D341Med (cell line): ENCODE measurements at places on chromosomes 6 and 20.
A peak's percentile ranks its signal among the peaks of the same experiment; 100 is the strongest.

DNA sequence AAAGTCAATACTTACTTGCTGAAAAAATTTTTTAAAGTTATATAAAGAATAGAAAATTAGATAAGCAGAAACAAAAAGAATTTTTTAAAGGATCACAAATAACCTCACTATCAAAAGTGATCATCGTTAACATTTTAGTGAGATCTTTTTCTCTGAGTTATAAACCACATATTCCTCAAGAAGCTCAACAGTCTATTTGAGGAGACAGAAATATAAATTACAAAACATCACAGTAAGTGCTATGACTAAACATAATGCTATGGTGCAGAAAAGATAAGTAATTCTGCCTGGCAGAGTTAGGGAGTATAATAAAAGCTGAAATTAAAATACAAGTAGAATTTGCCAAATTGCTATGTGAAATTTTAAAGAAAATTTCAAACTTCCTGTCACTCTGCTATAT, 226.7 kb downstream of the LMBRD1 start:
- no peak for DNase-seq

- DNase-seq: no peak
Measured at GRCh38 chr6:45493761-45494160, 116.0 kb upstream of the SUPT3H start.

DNA sequence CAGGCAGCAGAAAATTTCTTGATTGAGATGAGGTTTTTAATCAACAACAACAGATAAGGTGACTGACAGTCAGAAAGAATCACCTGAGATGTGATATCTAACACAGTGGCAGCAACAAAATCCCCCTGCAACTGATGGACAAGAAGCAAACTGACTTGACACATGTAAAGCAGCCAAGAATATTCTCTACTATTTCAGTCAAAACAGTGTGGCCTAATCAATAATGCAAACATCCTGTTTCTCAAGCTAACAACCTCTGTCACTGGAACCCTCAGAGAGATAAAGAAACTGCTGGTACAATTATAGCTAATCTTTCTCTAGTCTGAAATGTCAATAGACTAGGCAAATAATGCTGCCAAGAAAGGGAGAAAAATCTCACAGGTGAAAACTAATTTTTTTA, 4.6 kb upstream of the CGA start:
- DNase-seq: no peak

DNA sequence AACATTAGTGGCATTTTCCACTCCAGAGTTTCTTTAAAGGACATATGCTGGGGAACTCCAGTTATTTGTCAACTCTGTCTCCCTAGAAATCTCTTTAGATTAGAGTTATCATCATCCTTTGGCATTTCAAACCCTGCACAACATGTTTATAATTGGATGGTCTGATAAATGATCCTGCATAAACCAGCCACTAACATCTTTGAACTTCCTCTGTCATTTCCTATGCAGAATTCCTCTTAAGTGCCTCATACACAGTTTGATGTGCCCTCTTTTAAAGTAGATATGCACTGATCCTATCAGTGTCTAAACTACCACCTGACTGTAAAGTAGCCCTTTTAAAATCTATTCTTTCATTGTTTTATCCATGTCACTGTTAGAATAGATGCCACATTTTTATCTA, 306.3 kb upstream of the IRAK1BP1 start:
- DNase-seq: no peak

GRCh38 chr20:32969356-32970114, 34.7 kb downstream of the SUN5 start:
- DNase-seq: peak; percentile 24

DNA sequence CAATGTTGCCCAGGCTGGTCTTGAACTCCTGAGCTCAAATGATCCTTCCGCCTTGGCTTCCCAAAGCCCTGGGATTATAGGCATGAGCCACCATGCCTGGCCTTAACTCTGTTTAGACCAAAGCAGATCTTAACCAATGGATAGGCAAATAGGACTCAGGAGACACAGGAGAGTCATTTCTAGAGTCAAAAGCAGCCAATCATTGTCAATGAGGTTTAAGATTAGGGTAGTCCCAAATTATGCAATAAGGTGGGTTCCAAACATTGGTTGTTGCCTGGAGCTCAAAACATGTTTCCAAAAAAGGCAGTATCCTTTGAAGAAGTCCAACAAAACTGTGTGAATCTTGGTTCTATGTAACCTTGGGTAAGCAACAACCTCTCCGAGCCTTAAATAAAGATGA, 95.7 kb upstream of the JARID2 start:
- no peak for DNase-seq

DNA sequence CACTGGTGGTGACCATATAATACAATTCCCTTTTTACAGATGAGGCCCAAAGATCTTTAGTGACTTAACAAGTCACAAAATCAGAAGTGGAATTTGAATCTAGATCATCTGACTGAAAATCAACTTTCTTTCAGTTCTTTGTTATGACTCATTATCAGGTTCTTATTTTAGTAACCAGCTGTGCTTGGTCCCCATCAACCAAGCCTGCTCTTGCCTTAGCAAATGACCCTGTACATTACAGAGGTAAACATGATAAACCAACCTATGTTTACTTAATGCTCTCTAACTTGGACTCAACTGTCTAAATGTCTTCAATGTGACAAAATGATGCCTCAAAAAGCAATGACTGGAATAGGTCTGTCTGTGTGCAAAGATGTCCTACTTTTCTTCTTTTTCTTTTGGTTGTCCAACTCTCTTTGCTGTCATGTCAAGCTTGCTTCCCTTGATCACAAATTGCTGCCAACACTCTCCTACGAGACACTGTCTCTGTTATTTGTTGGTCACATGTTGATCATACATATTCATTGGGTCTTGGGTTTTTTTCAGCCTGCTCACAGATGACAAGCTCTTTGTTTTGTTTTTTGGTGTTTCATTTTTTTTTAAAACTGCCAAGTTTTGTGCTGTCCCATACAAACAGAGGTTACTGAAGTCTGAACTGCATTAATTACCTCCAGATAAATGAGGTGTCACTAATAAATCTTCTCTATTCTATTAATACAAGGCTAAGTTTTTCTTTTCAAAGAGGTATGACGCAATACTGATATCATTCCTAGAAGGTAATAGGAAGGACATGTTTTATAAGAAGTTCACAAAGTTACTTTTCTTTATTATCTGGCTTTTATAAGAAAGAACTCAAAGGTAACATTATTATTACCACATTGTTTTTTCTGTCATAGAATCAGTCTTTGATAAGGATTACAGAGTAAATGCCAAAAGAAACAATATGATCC, 62.2 kb upstream of the PLN start:
- no peak for DNase-seq

GRCh38 chr6:68313911-68314310, 321.2 kb upstream of the ADGRB3 start:
- no peak for DNase-seq

DNA sequence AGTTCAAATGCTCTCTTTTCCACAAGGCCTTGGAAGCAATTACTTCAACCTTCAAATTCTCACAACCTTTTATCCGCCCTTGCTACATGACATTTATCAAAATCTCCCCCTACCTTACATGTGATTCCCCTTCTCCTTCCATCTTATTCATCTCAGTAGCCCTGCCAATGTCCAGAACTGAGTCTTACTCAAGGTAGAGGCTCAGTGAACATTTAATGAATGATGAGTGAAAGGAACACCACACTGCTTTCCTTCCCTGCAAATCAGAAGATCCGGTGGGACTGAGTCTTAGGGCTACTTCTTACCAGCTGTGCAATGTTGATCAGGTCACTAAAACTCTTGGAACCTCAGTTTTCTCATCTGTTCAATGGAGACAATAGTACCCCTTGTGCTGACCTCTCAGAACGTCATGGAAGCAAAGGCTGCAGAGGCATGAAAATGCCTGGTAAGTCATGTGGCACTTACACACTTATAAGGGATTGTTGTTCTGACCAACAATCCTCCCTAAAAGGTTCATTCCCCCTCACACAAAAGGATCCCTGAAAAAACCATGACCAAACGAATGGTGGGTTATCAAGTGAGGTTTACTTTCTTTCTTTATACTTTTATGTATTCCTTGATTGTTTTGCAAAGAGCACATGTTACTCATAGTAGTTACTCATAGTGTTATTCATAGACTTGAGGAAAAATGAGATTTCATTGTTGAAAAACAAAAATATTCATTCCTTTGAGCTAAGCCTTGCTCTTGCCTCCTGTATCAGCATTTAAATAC, 6.5 kb downstream of the MDGA1 start:
- no peak for DNase-seq

DNA sequence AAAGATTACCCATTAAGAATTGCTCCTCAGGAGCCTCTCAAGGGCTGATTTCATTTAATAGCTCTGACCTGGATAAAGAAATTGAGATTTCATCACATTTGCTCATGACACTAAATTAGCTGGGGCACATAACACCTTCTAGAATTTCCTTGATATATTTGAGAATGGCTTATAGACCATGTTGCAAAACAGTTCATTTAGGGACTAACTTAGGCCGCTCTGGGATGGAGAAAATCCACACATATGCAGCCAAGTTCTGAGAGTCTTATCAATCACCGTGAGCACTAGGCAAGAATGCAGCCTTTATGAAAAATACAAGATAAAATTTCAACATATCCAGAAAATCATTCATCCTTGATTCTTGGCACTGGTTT, 91.0 kb upstream of the MCHR2 start:
- no peak for DNase-seq

- no peak for DNase-seq
Measured at GRCh38 chr6:91486200-91486599, 899.3 kb upstream of the MAP3K7 start.

DNA sequence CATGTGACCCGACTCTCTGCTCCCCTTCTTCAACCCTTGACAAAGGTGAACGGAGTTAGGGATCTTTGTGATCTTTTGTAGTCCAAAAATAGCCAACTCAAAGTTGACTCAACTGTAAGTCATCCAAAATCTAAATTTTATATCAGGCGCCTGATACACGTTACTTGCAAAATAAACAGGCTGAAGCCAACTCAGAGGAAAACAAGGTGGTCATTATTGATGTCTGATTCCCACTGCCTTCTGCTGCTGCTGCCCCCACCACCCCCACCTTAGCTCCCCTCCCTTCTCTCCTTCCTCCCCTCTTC, 13.2 kb upstream of the RNF8 start:
- DNase-seq: no peak

- DNase-seq: no peak
Measured at GRCh38 chr6:37612475-37612874, 85.2 kb downstream of the MDGA1 start.

- DNase-seq: no peak
Measured at GRCh38 chr6:85864453-85865401, 222.0 kb upstream of the SYNCRIP start.

DNA sequence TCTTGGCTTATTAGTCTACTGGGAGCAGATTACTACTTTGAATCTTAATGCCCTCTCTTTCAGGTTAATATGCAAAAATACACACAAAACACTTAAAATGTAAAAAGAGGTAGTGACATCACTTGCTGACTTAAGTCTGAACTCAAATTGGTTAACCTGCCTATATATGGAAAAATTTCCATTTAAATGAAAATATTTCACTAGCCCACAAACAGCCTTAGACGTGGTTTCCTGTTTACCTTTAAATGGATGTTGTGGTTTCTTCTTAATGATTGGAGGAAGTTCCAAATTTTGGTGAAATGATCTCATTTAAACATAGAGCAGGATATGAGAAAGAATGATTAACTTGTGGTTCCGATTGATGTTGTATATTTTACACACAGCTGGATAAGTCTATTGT, 553.7 kb downstream of the CD109 start:
- DNase-seq: no peak

- DNase-seq: no peak
Measured at GRCh38 chr6:83429857-83430610, 817 bp downstream of the ME1 start.

- DNase-seq: no peak
Measured at GRCh38 chr20:25226433-25227316, 21.2 kb upstream of the PYGB start.

- DNase-seq: peak; percentile 20
Measured at GRCh38 chr6:128870746-128871145, 12.2 kb upstream of the LAMA2 start.

- DNase-seq: peak; percentile 92
Measured at GRCh38 chr20:46031701-46032254, 2.8 kb downstream of the SLC12A5 start.

DNA sequence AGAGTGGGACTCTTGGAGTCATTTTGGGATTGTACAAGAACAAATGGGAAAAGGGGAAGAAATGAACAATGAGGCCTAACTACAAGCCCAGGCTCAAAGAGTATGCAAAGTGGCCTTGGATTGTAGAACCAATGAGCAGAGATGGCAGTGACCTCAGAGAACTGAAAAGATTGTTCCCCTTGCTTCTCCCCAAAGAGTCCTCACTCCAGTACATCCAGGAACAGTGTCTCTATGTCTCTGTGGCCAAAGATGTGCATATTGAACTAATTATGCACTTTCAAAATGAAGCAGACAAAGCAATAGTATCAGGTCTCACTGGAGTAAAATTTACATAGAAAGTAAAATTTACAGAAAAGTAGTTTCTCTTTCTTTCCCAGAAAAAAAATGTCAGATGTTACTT, 81.0 kb downstream of the SMLR1 start:
- DNase-seq: no peak

GRCh38 chr6:11392778-11393507, 144.6 kb upstream of the TMEM170B start:
- DNase-seq: no peak

GRCh38 chr6:158207422-158207788, 39.3 kb downstream of the GTF2H5 start:
- DNase-seq: no peak

- no peak for DNase-seq
Measured at GRCh38 chr6:33203443-33204164, 851 bp upstream of the HSD17B8 start.

DNA sequence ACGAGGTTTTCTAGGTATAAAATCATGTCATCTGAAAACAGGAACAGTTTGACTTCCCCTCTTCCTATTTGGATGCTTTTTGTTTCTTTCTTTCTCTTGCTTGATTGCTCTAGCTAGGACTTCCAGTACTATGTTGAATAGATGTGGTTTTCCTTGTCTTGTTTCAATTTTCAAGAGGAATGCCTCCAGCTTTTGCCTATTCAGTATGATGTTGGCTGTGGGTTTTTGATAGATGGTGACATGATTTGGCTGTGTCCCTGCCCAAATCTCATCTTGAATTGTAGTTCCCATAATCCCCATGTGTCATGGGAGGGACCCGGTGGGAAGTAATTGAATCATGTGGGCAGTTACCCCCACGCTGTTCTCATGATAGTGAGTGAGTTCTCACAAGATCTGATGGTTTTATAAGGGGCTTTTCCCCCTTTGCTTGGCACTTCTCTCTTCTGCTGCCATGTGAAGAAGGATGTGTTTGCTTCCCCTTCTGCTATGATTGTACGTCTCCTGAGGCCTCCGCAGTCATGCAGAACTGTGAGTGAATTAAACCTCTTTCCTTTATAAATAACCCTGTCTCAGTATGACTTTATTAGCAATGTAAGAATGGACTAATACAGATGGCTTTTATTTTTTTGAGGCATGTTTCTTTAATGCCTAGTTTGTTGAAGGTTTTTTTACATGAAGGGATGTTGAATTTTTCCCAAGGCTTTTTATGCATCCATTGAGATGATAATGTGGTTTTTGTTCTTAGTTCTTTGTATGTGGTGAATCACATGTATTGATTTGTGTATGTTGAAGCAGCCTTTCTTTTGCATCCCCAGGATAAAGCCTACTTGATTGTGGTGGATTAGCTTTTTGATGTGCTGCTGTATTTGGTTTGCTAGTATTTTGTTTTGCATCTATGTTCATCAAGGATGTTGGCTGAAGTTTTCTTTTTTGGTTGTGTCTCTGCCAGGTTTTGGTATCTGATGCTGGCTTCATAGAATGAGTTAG, 239.1 kb downstream of the THBS2 start:
- DNase-seq: no peak

GRCh38 chr20:50020288-50020687, 37.5 kb downstream of the SNAI1 start:
- no peak for DNase-seq
